ENCODE measurements at places on chromosomes 16 and 17.

- DNase-seq = no peak
Measured at GRCh38 chr16:57471209-57471608, 8.7 kb downstream of the POLR2C start.

DNA sequence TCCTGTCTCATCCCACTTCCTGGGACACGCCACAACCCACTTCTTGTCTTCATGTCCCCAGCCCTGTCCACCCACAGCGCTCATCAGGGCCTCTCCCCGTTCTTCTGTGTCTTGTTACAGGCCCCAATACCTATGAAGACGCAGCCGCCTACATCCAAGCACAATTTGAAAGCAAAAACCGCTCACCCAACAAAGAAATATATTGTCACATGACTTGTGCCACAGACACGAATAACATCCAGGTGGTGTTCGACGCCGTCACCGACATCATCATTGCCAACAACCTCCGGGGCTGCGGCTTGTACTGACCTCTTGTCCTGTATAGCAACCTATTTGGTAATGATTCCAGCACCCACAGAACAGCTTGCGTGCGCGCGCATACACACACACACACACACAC, 70.6 kb downstream of the AMFR start:
- peak; percentile 59 for DNase-seq

GRCh38 chr17:72206376-72206775, 85.6 kb downstream of the SOX9 start:
- no peak for DNase-seq

- no peak for DNase-seq
Measured at GRCh38 chr17:34565713-34566112, 13.7 kb upstream of the TMEM132E start.

DNA sequence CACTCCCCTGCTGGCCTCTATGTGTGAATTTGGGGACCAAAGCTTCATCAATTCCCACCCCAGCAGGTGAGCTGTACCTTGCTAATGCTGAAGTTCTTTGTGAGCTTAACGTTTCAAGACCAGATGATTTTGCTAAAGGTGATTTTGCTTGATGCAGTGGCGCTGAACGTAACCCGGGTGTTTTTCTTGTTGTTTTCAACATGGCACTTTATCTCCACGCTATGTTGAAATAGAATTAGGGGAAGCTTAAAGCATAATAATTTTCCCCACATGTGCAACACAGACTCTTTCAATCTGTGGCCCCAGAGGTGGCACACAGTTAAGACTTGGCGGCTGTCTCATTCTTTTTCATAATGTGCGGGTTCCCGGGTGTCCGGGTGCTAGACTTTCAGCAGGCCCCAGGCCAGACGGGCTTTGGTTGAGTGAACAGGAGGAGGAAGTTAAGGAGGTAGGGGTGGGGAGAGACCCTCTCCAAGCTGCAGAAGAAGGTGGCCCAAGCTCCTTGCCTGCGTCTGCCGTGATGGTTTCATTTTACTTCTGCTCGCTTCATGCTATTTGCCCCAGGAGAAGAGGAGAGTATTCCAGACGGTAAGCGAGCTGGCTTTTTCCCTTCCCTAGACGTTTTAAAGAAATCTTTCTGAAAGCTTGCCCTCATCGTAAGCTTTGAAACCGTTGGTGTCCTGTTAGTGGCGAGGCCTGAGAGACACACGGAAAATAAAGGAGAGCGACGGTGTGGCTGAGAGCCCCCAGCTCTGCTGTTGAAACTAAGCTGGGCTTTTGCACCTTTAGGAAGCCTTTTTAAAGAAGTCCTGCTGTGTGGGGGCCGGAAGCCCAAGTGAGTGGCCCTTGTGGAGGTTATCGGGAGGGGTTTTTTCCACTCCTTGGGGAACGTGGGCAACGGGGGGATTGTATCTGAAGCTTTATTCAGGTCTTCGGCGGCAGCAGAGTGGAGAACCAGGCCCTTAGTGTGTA, 4.2 kb downstream of the FOXC2 start:
- DNase-seq = no peak

DNA sequence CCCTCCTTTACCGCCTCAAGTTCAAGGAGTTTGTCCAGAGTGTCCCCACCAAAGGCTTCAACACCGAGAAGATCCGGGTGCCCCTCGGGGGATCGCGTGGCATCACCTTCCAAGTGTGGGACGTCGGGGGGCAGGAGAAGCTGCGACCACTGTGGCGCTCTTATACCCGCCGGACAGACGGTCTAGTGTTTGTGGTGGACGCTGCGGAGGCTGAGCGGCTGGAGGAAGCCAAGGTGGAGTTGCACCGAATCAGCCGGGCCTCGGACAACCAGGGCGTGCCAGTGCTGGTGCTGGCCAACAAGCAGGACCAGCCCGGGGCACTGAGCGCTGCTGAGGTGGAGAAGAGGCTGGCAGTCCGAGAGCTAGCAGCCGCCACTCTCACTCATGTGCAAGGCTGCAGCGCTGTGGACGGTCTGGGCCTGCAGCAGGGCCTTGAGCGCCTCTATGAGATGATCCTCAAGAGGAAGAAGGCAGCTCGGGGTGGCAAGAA, 1.1 kb downstream of the ARL4D start:
- DNase-seq = peak; percentile 75

DNA sequence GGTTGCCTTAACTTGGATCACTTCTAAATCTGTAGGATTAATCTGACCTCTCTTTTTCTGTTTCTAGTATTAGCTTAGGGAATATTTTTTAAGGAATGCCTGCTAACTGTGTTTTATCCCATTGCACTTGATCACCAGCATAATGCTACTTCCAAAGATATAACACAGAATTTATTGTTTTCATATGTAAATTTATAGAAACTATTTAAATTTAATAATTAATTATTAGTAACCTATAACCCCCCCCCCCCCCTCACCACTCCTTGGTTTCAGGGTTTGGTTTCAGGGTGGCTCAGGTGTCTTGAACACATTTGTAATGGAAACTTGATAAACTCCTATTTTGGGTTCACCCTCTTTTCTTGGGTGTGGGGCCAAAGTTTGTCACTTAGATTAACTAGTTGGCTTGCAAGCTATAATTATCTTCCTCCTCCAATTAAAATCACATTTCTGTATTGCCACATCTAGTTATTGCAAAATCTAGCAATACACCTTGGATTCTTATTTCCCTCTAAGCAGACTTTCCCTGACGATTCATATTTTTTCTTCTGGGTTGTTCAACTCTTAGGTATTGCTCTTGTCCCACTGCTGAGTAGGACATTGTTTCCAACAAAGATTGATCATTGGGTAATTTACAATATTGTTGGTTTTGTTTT, 18.3 kb downstream of the KRT12 start:
- DNase-seq = no peak

- no peak for DNase-seq
Measured at GRCh38 chr16:85571813-85572619, 41.1 kb upstream of the GSE1 start.

DNA sequence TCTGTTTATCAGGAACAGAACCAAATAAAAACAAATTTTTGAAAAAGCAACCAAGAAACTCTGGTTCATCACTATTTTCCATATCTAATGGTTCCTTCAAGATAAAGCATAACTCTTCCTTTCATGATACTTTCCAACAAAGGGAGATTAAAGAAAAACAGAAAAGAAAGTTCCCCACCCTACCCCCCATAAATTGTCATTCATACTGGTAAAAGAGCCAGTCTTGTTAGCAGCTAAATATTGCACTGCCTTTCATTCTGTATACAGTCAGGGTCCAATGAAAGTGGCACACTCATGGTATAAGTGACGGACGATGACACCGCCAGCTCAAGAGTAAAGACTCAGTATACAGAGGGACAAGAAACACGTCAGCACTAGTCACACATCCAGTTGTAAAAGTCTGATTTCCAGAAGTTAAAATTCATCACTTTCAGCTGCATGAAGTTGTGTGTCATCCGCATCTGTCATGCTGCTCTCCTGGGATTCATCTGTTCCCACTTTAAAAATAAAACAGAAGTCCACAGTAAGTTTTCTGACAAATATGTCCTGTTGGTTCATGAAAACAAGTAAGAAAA, 68.5 kb downstream of the CDC27 start:
- DNase-seq = no peak

GRCh38 chr16:50473356-50473945, 74.7 kb upstream of the NKD1 start:
- DNase-seq = no peak

DNA sequence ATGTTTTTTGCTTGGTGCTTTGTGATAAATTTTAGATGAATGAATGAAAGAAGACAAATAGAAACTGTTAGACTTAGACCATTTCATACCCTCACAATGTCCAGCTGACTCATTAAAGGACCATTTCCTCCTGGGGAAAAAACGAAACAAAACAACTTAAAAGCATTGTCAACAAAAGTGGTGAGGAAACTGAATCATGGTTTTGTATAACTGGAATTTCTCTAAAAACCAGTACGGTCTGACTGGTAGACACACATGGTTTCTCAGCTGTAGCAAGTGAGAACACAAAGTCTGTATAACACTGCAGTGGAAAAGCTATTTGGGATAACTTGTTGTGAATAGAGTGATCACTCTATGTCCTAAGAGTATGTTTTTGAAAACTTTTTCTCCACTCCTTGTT, 5.3 kb upstream of the DDX52 start:
- no peak for DNase-seq

GRCh38 chr17:21300601-21301571, 16.4 kb downstream of the MAP2K3 start:
- peak; percentile 63 for DNase-seq

DNA sequence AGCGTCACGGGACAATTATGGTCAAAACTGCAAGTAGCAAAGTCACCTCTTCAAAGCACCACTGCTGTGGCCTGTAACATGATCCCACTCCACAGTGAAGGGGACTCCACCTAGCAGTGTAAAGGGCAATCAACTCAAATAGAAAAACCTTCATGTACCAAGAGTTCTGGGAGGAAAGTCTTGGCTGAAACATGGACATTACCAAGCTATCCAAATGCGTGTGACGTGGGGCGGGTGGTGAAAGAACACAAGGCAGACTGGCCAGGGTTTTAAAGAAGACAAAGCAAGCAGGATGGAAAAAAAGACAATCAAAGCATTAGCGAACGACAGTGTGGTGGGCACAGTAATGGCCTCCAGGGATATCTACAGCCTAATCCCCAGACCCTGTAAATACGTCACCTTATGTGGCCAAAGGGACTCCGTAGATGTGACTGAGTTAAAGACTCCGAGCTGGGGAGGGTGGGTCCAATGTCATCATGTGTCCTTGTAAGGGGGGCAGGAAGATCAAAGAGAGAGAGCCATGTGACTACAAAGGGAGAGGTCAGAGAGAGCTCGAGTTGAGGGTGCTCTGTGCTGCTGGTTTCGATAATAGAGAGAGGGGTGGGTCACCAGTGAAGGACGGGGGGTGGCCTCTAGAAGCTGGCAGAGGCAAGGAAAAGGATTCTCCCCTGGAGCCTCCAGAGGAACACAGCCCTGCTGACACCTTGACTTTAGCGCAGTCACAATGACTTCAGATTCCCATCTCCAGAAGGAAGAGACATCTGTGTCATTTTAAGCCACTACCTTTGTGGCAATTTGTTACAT, 6.0 kb downstream of the HSDL1 start:
- no peak for DNase-seq

GRCh38 chr17:45225051-45225700, 3.5 kb downstream of the FMNL1 start:
- DNase-seq = no peak

- no peak for DNase-seq
Measured at GRCh38 chr16:3670711-3671110, 16.2 kb downstream of the DNASE1 start.

GRCh38 chr16:10933865-10934264, 8.4 kb downstream of the DEXI start:
- no peak for DNase-seq

DNA sequence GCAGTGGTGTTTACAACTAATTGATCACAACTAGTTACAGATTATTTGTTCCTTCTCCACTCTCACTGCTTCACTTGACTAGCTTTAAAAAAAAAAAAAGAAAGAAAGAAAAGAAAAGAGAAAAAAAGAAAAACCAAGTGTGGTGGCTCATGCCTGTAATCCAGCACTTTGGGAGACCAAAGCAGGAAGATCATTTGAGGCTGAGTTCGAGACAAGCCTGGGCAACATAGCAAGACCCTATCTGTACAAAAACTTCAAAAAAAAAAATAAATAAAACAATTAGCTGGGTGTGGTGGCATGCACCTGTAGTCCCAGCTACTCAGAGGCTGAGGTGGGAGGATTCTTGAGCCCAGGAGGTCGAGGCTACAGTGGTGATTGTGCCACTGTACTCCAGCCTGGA, 4.2 kb downstream of the SNTB2 start:
- no peak for DNase-seq

DNA sequence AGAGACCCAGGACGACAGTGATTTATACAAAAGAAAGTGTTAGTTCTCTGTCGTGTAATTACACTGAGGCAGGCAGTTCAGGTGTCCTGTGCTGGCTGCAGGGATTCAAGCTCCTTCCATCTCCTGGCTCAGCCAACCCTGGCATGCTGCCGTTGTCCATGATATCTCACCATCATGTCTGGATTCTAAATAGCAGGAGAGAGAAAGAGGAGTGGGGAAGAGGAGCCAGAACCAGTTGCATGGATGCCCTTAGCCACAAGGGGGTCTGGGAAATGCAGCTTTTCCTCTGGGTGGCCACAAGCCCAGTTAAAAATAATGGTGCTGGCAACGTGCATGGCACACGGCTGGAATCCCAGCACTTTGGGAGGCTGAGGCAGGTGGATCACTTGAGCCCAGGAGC, 9.7 kb downstream of the C16orf54 start:
- no peak for DNase-seq

DNA sequence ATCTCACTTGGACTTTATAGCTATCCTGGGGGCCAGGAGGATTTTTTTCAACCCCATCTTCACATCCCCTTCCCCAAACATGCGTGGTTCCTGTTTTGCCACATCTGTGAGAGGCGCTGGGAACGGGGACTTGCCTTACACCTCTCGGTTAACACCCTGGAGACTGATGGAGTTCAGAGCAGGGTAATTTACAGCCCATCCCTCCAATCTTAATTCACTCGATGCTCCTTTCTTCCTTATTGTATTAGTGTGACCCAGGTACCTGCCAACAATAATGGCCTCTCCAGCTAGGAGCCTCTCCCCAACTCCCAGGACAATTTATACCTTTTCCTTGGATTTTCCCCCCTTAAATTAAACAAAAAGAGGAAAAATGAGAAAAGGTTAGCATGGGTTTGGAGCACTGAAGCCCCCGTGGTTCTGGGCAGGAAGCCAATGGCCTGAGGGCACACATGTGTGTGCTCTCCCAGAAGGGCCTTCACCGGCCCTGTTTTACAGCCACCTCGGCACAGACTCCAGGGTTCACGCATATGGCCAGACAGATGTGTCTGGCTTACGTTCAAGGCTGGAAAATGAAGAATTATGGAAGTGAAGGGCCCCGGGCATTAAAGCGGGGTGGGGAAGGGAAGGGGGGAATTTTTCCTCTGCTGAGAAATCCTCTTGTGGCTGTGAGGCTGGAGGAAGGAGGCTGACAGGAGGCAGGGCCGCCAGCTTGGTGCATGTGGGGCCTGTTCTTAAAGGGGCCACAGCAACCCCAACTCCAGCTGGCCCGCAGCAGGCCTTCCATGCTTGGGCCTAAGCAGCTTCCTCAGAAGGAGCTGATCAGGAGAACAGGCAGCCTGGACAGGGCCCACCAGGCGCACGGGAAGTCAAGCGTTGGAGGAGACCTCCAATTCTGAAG, 21.4 kb downstream of the HIC1 start:
- DNase-seq = no peak

Data from sigmoid colon (tissue), 7 donors.